ENCODE measurements at places on chromosomes 1 and 21. TPM values are rescaled to one million over a fixed set of nuclear protein-coding genes. Genes with fewer than 3 reads are reported as not detected.

The CRYZ gene
- polyA plus RNA-seq: 198 TPM

The CD2 gene
- polyA plus RNA-seq: 0.10 TPM

The CCT8 gene
- 250 TPM for polyA plus RNA-seq

The MCOLN2 gene
- 0.29 TPM for polyA plus RNA-seq

The RLF gene
- 25.4 TPM for polyA plus RNA-seq

The TBX15 gene
- 0.18 TPM for polyA plus RNA-seq

The FAM43B gene
- polyA plus RNA-seq: 1.7 TPM

The COL8A2 gene
- polyA plus RNA-seq: 1.9 TPM

The OR2L3 gene
- not detected for polyA plus RNA-seq

The RXFP4 gene
- 0.25 TPM for polyA plus RNA-seq

The OR2T33 gene
- polyA plus RNA-seq: not detected
